Activated T-cell treated with anti-CD3 and anti-CD28 coated beads, Interleukin-2, amount 50 U/mL, for 4 hours (primary cell): ENCODE measurements at places on chromosomes 2 and 18. TPM values are rescaled to one million over a fixed set of nuclear protein-coding genes. Genes with fewer than 3 reads are reported as not detected.

Gene CDH2
- total RNA-seq = 0.22 TPM

Gene CTNNA2
- total RNA-seq = not detected

- no peak for DNase-seq
Observed at GRCh38 chr2:65062843-65063825, 6.9 kb downstream of the CEP68 start.

DNA sequence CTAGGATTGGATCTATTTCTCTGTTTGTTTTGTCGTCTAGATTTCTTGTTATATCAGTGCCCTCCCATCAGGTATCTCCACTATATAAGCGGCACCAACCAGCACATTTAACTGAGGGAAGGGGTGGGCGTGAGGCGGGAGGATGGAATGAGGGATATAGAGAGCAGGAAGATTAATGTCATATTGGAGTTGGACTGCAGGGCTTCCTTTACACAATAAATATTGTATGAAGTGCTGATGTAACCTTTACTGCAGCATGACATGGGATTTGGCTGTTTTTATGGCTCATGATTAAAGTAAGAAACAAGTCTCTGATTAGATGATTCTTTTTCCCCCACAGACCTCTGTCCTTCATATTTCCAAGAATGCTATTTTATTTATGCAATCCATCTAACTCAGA, 54.8 kb downstream of the TMEM200C start:
- no peak for DNase-seq

Gene PROKR1
- total RNA-seq = 0.08 TPM
